ENCODE measurements at places on chromosomes 13 and 19.

DNA sequence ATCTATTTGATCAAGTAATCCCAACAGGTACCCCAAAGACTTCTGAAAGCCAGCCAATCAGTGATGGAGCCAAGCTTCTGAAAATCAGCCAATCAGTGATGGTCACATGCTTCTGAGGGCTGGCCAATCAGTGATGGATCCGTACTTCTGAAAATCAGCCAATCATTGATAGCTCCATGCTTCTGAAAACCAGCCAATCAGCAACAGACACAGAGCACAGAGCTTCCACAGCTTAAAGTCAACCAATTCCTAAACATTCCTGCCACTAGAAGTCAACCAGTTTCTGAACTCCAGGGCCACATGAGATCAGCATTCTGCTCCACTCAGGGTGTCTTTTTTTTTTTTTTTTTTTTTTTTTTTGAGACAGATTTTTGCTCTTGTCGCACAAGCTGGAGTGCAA is 8.2 kb upstream of the HSD17B14 start:
- DNase-seq, result no peak

DNA sequence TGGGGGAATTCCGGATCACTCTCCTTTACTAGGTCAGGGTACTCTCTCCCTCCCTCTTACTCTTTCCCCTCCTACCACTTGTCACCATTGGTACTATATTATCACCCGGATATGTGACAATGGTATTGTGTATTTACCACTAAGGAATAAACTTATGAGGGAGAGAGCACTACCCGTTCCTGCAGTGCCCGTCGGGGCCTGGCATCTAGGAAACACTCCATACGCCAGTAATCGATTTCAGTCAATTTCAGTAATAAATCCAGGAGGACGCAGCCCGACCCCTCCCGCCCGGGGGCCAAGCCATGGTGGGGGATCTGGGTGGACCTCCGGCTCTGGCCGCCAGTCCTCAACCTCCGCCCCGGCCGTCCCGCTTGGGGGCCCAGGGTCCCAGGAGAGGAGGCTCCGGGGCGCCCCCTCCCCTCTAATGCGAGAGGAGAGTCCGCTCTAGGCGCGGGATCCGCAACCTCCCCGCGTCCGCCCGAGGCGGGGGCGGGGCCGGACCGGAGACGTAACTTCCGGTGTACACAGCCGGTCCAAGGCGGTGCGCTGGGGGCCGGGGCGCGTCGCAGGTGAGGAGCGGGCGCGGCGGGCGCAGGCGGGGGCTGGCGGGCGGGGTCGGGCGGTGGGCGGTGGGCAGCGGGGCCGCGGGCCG is at the start of gene GARRE1:
GARRE1 (plus strand) TSS at position 509 of the 652 bp plus-strand sequence. CDS start 45,920 bp downstream, outside the sequence.
- peak; percentile 83 for DNase-seq

DNA sequence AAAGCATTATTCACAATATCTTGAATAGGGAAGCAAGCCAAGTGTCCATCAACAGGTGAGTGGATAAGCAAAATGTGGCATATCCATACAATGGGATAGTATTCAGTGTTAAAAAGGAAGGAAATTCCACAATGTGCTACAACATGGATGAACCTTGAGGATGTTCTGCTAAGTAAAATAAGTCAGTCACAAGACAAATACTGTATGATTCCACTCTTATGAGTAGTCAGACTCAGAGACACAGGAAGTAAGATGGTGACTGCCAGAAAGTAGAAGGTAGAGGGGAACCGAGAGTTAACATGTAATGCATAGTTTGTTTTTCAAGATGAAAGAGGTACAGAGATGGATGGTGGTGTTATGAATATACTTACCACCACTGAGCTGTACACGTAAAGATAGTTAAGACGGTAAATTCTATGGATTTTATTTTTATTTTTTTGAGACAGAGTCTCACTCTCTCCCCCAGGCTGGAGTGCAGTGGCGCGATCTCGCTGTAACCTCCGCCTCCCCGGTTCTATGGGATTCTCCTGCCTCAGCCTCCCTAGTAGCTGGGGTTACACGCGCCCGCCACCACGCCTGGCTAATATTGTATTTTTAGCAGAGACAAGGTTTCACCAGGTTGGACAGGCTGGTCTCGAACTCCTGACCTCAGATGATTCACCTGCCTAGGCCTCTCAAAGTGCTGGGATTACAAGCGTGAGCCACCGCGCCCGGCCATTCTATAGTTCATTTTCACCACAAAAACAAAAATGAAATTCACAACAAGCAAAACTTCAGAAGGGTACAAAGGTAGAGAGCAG is 1.0 kb upstream of the CHAMP1 start:
- peak; percentile 41 for DNase-seq

GRCh38 chr13:79439275-79439674 is 33.2 kb upstream of the RBM26 start:
- no peak for DNase-seq

- no peak for DNase-seq
Measured at GRCh38 chr13:109604894-109605293, 181.5 kb downstream of the IRS2 start.

GRCh38 chr13:92224825-92225224 is 826.4 kb downstream of the GPC5 start:
- no peak for DNase-seq
